Naive thymus-derived CD4-positive, alpha-beta T cell (primary cell): ENCODE measurements at places on chromosomes 7 and 10. TPM values are rescaled to one million over a fixed set of nuclear protein-coding genes. Genes with fewer than 3 reads are reported as not detected.

- DNase-seq, result no peak
- no peak overlapping the region for H3K27ac ChIP-seq
- no peak overlapping the region for H3K4me3 ChIP-seq
- H3K4me1 ChIP-seq, result no peaks in the 10 kb centered on the region
- H3K36me3 ChIP-seq, result no peaks in the 10 kb centered on the region
Measured at GRCh38 chr7:17099083-17099973, 199.1 kb upstream of the AHR start.

Gene OR6B1
- total RNA-seq, result not detected

Gene NEBL
- 0.13 TPM for total RNA-seq

GRCh38 chr7:85052056-85052737 is 134.7 kb downstream of the SEMA3D start:
- DNase-seq, result no peak
- no peaks in the 10 kb centered on the region for H3K27me3 ChIP-seq
- H3K27ac ChIP-seq, result no peak overlapping the region
- H3K36me3 ChIP-seq, result no peaks in the 10 kb centered on the region

Gene SPOCK2
- 541 TPM for total RNA-seq

DNA sequence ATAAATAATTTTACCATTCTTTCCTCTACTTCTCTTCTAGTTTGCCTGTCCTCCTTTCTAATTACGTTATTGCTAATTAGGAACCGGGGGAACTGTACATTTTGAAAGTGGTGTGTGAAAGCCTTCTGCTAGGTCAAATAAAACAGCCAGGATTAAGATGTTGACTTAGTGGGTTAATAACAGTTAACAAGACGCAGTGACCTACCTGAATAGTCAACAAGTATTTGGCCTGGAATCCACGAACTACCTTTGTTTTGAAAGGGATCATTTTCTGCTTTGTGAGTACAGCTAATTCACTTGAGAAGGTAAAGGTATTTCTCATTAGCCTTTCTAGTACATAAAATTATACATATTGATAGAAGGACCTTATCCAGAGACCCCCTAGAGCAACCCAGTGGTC is 139.9 kb downstream of the COL28A1 start:
- no peaks in the 10 kb centered on the region for H3K4me1 ChIP-seq
- H3K36me3 ChIP-seq, result no peaks in the 10 kb centered on the region
- H3K4me3 ChIP-seq, result no peak overlapping the region

GRCh38 chr10:130137090-130137448 is 878 bp downstream of the GLRX3 start:
- no peaks in the 10 kb centered on the region for H3K36me3 ChIP-seq
- H3K4me3 ChIP-seq, result peak overlapping the region; percentile 63
- H3K27me3 ChIP-seq, result no peaks in the 10 kb centered on the region
- DNase-seq, result no peak
- peaks cover 29% of the 10 kb centered on the region for H3K4me1 ChIP-seq

GRCh38 chr10:86387178-86387794 is 20.7 kb upstream of the GRID1 start:
- H3K27me3 ChIP-seq, result no peaks in the 10 kb centered on the region
- no peak overlapping the region for H3K27ac ChIP-seq

DNA sequence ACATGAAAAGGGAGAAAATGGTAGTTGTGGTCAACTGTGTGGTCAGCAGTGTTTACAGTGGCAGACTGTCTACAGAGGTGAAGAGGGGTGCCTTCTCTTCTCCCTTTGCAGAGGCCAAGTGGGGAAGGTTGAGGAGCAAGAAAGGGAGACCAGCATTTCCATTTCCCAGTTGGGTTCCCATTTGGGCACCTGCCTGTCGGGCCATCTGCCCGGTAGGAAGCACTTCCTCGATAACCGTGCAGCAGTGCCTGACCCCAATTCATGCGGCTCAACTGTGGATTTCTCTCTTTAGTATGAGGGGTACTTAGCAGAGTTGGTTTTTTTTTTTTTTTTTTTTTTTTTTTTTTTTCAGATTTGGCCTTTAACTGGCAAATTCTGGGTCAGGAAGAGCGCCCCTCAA is 127.0 kb downstream of the CCDC3 start:
- no peak overlapping the region for H3K4me3 ChIP-seq
- H3K4me1 ChIP-seq, result no peaks in the 10 kb centered on the region
- H3K36me3 ChIP-seq, result no peaks in the 10 kb centered on the region
- H3K27ac ChIP-seq, result no peak overlapping the region
- no peaks in the 10 kb centered on the region for H3K27me3 ChIP-seq

Gene GIMAP4
- total RNA-seq, result 409 and 413 TPM in 2 replicates

GRCh38 chr7:137169282-137169698 is 174.2 kb downstream of the PTN start:
- no peak overlapping the region for H3K4me3 ChIP-seq
- no peaks in the 10 kb centered on the region for H3K4me1 ChIP-seq
- no peak for DNase-seq
- H3K36me3 ChIP-seq, result no peaks in the 10 kb centered on the region
- H3K27me3 ChIP-seq, result no peaks in the 10 kb centered on the region

DNA sequence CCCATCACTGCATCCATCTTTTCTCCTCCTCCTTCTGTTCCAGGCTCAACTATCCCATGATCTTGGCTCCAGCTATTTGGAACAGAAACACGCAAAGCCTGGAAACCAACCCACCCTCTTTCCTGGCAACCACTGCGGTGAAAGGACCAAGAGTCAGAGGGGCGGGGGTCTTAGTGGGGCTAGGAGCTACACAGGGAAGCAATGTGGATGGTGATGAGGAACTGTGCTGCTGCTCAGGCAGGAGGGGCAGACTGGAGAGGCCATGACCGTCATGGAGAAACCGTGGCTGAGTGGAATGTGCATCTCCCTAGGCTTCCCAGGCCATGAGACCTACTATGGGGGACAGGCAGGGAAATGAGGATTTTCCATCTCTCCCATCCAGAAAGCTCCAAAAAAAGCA is 25.6 kb downstream of the PLAC9 start:
- no peak overlapping the region for H3K27ac ChIP-seq
- H3K36me3 ChIP-seq, result peaks cover 100% of the 10 kb centered on the region
- DNase-seq, result no peak
- H3K27me3 ChIP-seq, result no peaks in the 10 kb centered on the region
- H3K4me3 ChIP-seq, result no peak overlapping the region

GRCh38 chr7:143974459-143974858 is 19.8 kb downstream of the OR2F1 start:
- H3K4me3 ChIP-seq, result no peak overlapping the region
- no peaks in the 10 kb centered on the region for H3K27me3 ChIP-seq
- no peaks in the 10 kb centered on the region for H3K4me1 ChIP-seq
- H3K36me3 ChIP-seq, result no peaks in the 10 kb centered on the region
- H3K27ac ChIP-seq, result no peak overlapping the region
- DNase-seq, result no peak

Gene SMARCD3
- 2.8 and 3.8 TPM in 2 replicates for total RNA-seq

- no peak overlapping the region for H3K4me3 ChIP-seq
- no peak for DNase-seq
Measured at GRCh38 chr7:1078985-1079384, 8.9 kb upstream of the GPER1 start.

DNA sequence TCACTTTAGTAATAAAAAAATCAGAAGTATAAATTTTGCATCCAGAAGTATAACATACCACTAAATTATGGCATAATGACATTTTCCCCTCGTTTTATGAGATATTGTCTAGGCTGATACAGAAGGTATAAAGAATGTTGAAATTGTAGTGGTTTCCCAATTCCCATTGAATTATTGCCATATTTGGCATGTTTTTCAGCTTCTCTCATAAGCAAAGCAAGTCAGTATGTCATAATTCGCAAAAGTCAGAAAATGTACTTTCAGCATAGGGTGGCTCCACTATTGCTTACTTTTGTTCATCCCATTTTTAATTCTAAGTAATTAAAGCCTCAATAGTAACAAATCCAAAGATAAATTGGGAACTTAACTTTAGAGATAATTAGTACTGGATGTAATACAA is 19.7 kb upstream of the PTPRZ1 start:
- H3K36me3 ChIP-seq, result no peaks in the 10 kb centered on the region
- H3K27me3 ChIP-seq, result no peaks in the 10 kb centered on the region
- H3K4me1 ChIP-seq, result no peaks in the 10 kb centered on the region
- no peak for DNase-seq

GRCh38 chr10:70542565-70542938 is 60.0 kb downstream of the PRF1 start:
- no peaks in the 10 kb centered on the region for H3K4me1 ChIP-seq
- H3K27me3 ChIP-seq, result no peaks in the 10 kb centered on the region
- no peak for DNase-seq
- no peak overlapping the region for H3K27ac ChIP-seq
- H3K36me3 ChIP-seq, result no peaks in the 10 kb centered on the region

DNA sequence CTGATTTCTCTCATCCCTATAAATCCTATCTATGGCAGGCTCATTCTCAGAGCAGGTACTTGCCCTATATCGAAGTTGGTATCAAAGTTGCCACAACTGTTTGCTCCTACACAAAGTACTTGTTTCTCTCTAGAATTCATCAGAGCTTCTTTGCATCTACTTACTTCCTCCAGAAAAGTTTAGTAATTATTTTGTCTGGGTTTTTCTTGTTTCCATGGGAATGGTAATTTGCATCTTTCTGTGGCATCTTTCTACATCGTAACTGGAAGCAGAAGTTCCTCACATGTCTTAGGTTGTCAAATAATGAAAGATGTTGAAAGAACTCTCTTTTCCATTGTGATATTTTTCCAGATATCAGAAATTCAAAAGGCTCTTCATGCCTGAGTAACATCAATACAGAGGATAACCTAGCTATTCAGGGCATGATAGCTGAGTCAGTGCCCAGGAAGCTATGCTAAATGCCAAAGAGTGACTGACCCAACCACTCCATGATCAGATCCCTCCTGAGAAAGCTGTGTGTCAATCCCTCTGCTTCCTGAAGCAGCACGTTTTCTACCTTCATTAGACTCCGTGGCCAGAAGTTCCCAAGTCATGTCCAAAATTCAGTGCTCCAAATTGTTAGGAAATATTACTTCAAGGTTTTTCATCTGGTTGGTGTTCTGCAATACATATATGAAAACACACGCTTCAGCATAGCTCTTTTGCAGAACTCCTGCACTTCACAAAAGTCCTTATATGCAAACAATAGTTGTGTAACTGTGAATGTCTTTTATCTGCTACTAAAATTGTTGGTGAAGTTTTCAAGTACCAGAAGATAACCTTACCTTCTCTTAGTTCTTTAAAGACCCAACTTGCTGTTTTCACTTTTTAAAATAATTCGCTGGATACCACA is 216.5 kb downstream of the VTI1A start:
- no peak for DNase-seq
- no peaks in the 10 kb centered on the region for H3K27me3 ChIP-seq
- no peaks in the 10 kb centered on the region for H3K4me1 ChIP-seq
- H3K4me3 ChIP-seq, result no peak overlapping the region
- H3K36me3 ChIP-seq, result no peaks in the 10 kb centered on the region
- no peak overlapping the region for H3K27ac ChIP-seq

GRCh38 chr10:124329362-124329761 is 89.4 kb downstream of the OAT start:
- H3K27me3 ChIP-seq, result no peaks in the 10 kb centered on the region
- no peak overlapping the region for H3K4me3 ChIP-seq
- H3K36me3 ChIP-seq, result no peaks in the 10 kb centered on the region

DNA sequence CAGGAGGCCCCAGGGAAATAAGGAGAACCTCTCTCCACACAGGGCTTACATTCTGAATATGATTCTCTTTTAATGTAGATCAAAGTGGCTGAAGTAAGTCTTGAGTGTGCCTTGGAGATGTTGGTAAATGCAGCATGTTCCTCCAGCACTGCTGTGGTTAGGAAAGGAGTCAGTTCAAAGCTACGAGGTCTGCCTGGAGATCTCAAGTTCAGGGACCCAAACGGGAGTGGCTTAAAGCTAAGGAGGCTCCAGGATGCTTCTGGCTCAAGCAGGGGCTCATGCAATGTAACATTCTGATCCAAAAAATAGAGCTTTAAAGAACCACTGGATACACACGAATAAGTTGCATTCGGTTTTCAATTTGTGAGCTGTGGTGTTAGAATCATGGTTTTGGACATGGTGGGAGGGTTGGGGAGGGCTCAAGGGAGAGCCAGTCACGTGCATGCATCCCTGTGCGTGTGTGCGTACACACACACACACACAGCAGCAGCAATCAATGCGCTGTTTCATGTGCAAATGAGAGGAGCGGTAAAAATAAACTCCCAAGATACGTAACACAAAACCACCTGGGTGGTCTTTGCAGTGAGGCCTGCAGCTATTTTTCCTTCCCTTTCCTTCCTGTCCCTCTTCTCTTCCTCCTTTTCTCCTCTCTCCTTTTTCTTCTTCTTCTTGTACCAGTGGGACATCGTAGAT is 70.5 kb downstream of the AOAH start:
- H3K27ac ChIP-seq, result no peak overlapping the region
- H3K36me3 ChIP-seq, result no peaks in the 10 kb centered on the region
- no peak overlapping the region for H3K4me3 ChIP-seq
- no peaks in the 10 kb centered on the region for H3K27me3 ChIP-seq
- no peak for DNase-seq
- H3K4me1 ChIP-seq, result peaks cover 10% of the 10 kb centered on the region

GRCh38 chr7:155276800-155277375 is 20.8 kb upstream of the INSIG1 start:
- no peaks in the 10 kb centered on the region for H3K27me3 ChIP-seq
- H3K4me1 ChIP-seq, result no peaks in the 10 kb centered on the region
- DNase-seq, result no peak
- no peak overlapping the region for H3K27ac ChIP-seq

DNA sequence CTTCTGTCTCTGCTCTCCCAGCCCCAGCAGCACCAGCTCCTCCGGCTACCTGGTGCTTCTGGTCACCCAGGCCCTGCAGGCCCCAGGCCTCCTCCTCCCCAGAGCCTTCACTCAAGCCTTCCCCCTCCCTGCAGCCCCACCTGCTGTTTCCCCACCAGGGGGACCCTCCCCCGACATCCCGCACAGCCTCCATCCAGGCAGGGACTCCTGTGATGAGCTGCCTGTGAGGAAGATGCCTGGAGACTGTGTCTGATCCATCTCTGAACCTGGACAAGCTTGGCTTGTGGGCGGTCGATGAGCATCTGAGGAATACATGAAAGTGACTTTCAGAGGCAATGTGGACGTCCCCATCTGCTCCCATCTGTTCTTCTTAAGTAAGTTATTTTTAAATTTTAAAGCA is 45.0 kb downstream of the RAMP3 start:
- H3K27ac ChIP-seq, result no peak overlapping the region
- DNase-seq, result no peak
- H3K4me1 ChIP-seq, result peaks cover 7% of the 10 kb centered on the region
- H3K36me3 ChIP-seq, result no peaks in the 10 kb centered on the region
- no peaks in the 10 kb centered on the region for H3K27me3 ChIP-seq
- H3K4me3 ChIP-seq, result no peak overlapping the region
